ENCODE measurements at places on chromosomes 4 and X.

GRCh38 chrX:30301208-30301607 lies 8.0 kb downstream of the NR0B1 start:
- no peak for DNase-seq

GRCh38 chrX:1534301-1535168 lies 2.5 kb downstream of the P2RY8 start:
- DNase-seq, result no peak

DNA sequence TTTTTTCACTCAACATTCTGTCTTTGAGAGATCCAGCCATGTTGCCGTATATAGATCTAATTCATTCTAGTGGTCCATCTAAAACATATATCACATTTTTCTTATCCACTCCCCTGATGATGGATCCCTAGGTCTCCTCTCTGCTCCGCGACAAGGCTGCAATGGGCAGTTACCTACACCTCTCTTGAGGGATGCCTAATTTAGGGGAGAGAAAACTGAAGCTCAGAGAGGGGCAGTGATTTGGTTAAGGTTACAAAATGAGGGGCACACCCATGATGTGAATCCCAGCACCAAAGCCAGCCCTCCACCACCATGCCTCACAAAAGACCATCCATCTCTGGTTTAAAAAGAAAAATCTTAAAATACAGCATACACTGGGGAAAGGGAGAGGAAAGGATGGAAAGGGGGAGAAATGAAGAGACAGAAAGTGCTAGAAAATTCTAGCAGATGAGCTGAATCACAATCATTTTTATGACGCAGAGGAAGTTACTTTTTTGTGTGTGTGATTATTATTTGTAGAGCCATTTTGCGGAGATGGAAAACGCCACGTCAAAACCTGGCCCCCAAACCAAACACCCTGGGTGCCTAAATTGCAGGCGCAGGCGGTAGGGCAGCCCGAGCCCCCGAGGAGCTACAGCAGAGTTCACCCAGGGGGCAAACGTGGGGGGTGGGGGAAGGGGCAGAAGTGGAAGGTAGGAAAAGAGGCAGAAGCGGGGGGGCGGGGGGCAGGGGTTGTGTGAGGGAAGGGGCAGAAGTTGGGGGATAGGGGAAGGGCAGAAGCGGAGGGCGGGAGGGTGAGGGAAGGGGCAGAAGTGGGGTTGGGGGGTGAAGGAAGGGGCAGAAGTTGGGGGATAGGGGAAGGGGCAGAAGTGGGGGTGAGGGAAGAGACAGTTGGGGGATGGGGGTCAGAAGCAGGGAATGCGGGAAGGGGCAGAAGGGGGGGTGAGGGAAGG lies 1.3 kb upstream of the TSPYL2 start:
- DNase-seq, result no peak

- DNase-seq, result no peak
Measured at GRCh38 chr4:110681381-110681780, 58.5 kb upstream of the PITX2 start.

GRCh38 chr4:113368056-113368455 lies 318.6 kb downstream of the ANK2 start:
- DNase-seq, result no peak

- no peak for DNase-seq
Measured at GRCh38 chrX:9997524-9997923, 30.4 kb downstream of the CLDN34 start.

Data from AG09309 (cell line).